ENCODE measurements at places on chromosomes 7 and 10.

DNA sequence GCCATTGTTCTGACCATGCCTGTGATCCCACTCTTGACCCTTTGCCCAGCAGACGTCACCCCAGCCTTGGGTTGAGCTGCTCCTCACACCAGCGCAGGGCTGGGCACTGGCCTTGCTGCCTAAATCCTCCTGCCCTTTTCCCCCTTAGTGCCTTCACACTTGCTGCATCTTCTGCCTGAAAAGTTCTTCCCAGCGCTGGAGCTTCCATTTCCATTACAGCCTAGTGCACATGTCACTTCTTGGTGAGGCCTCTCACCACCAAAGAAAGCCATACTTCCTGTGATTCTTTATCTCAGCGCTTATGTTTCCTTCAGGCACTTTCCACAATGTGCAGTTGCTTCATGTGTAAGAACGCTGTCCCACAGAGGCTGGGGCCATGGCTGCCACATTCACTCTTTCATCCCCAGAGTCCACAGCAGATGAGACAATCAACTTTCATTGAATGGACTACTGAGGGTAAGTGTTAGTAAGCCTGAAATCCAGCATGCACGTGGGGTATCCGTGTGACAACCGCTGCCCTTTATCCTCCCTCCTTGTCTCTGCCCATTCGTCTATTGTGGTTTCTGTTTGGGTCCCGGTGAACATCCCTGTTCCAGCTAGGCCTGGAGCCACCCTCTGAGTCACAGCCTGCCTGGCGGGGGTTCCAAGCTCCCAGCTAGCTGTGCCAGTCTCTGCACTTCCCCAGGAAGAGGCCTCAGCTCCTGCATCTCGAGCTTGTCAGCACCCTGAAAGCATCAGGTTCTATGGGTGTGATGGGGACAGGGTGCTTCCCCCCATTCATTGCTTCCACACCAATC lies 37.3 kb downstream of the ADRA2A start:
- no peak for DNase-seq

DNA sequence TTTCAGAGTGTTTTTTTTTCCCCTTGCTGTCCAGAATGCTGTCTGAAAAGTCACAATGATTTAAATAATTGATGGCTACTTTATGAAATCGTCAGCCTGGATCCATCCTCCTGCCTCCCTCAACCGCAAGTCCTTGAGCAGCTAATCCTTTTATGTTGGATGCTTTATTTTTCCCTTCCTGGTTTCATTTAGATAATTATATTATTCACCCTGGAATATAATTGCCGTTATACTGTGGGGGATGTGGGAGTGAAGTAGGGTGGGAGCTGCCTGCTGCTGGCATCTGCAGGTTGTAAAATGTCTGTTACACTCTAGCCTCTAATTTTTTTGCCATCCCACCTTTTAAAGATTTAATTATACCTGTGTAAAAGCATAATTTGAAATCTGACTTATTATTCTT lies 290.5 kb upstream of the LRGUK start:
- DNase-seq: no peak

- no peak for DNase-seq
These were observed 19.5 kb downstream of the GLI3 start for GRCh38 chr7:42217548-42217947.

DNA sequence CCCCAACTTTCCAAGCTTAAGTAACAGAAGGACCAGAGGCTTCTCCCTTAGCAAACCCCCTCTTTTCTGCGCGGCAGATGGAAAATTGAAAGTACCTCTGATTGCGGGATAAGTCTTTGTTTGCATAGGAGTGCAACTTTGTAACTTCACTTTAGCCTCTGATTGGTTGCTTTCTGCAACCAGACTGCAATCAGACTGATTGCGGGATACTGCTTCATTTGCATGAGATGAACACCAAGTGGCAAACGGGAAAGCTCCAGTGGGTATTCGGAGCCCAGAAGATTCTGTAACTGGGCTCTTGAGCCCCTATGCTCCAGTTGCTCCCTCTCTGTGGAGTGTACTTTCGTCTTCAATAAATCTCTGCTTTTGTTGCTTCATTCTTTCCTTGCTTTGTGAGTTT lies 260.6 kb downstream of the BAMBI start:
- DNase-seq: no peak

DNA sequence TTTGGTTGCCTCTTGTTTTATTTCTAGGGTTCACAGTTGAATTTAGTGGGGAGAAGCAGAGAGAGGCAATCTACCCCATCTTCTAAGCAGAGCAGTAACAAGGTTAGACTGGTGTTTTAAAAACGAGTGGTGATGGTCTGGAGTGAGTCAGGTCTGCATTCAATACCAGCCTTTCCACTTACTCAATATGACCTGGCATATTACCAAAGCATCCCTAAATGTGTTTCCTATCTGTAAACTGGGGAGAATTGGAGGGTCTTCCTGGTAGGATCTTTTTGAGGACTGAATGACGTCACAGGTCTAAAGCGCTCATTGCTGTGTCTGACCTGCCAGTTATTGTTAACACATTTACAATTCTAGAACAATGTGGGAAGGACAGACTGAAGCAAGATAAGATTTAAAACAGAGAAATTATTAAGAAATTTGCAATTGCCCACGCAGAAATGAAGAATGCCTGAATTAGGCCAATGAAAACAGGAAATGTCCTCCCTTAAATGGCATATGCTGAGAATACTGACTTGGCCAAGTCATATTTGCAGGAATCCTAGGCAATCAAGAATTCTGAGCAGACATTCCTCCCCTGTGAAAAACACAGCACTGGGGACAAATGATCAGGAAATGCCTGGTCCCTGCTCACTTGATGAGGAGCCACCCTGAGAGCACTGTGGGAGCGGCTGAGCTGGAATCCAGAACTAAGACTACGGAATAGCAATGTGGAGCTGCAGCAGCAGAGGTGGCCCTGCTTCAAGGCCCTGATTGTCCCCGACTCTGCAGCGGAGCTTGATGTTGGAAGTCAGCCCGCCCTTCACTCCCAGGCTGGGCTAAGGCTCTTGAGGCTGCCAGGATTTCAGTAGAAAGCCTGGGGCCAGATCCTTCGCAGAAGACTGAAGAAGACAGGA lies 184.5 kb upstream of the CXCL12 start:
- DNase-seq: no peak

DNA sequence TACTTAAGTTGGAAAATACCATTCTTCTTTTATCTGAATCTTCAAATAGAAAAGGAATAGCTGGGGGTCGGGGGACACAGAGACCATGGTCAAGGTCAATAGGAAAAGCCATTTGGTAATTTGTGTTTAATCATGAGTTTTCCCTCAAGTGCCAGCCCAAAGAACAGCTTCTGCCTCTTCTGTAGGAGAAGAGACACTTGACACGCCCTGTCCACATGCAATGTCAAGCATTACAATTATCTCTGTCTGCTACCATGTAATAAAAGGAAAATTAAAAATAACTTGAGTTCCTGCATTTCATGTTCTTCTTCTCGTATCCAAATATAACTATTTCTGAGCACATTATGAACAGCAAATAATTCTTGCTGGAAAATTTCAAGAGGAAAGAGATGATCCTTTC lies 241.7 kb downstream of the IPMK start:
- no peak for DNase-seq

GRCh38 chr7:149799397-149800168 lies 26.2 kb upstream of the ZNF467 start:
- no peak for DNase-seq

GRCh38 chr7:102232611-102233286 lies 53.9 kb upstream of the SH2B2 start:
- no peak for DNase-seq

GRCh38 chr7:46237466-46237865 lies 316.4 kb upstream of the IGFBP3 start:
- DNase-seq: no peak

GRCh38 chr7:130943981-130944380 lies 210.0 kb upstream of the KLF14 start:
- no peak for DNase-seq

DNA sequence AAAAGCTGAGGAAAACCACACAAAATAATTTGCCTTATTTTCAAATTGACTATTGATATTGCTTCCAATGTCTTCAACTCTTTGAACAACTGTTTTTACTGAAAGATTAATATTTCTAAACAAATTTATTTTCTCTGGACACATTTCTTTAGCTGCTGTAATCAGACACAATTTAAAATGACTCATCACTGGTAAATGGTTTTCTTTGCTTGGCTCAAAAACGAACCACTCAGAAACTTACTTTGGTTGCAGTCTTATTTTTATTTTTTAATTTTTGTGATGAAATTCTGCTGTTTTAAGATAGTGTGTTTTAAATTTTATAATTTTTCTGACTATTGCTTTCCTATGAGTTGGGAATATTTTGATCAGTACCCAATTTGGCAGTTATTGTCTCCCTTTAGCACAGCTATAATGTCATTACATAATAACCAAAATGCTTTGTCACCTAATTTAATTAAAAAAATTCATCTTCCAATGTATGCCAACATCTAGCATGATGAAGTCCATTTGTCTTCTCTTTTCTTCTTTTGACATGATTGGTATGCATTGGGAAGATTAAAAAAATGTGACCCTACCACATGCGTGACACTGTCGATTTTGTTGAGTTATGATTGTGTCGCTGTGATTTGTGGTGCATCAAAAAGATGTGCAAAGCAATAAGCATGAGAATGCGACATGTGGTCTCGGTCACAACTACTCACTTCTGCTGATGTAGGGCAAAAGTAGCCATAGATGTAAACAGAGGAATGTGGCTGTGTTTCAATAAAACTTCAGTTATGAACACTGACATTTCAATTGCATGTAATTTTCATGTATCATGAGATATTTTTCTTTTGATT lies 222.3 kb downstream of the SUGCT start:
- no peak for DNase-seq

DNA sequence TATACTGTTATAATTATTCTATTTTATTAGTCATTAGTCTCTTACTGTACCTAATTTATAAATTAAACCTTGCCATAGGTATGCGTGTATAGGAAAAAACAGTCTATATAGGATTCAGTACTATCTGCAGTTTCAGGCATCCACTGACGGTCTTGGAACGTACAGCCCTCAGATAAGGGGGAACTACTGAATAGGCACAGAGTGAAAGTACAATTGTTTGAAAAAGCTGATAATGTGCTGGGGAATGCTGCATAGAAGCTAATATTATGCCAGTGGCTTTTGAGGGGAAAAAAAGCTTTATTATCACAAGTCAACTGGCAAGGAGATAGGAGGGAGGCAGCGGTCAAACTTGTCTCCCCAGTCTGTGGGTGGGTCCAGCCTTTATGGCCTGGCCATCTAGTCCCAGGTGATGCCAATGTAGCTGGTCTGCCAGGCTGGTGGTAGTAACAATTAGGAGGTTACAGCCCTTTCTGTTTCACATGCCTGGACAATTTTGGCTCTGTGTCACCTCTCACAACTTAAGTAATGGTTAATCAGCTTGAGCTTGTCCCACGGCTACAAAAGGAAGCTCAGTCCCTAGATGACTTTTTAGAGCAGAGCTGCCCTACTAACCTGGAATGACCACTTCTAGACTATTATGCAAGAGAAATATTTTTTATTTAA lies 8.3 kb upstream of the FMC1 start:
- DNase-seq: no peak

GRCh38 chr10:91768123-91768522 lies 30.1 kb upstream of the TNKS2 start:
- DNase-seq: no peak

GRCh38 chr10:69057951-69058297 lies 30.0 kb upstream of the SRGN start:
- DNase-seq: no peak

DNA sequence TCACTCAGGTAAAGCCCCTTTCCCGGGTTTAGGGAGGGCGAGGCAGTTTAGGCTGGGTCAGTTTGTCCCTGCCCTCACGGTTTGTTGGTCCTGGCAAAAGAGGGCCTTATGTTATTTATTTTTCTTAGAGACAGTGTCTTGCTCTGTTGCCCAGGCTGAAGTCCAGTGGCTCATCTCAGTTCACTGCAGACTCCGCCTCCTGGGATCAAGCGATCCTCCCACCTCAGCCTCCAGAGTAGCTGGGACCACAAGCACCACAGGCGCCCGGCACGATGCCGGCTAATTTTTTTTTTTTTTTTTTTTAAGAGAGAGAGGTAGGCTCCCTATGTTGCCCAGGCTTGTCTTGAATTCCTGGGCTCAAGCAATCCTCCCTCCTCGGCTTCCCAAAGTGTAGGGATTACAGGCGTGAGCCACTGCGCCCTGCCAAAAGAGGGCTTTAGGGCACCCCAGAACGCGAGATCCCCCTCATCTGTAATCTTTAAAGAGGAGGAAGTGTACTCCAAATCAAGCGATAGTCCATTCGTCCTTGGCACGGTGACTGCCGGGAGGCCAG lies 626 bp upstream of the BMS1 start:
- DNase-seq: no peak
